Lower leg skin (tissue), 4 donors: ENCODE measurements at places on chromosomes 7 and 10. TPM values are rescaled to one million over a fixed set of nuclear protein-coding genes. Genes with fewer than 3 reads are reported as not detected.

GRCh38 chr7:36278620-36279172 is 111.0 kb upstream of the ANLN start:
- no peak for DNase-seq

The AMZ1 gene
- total RNA-seq: 0.19 TPM

- no peak for DNase-seq
Observed at GRCh38 chr10:112448888-112449287, 1.9 kb downstream of the VTI1A start.

DNA sequence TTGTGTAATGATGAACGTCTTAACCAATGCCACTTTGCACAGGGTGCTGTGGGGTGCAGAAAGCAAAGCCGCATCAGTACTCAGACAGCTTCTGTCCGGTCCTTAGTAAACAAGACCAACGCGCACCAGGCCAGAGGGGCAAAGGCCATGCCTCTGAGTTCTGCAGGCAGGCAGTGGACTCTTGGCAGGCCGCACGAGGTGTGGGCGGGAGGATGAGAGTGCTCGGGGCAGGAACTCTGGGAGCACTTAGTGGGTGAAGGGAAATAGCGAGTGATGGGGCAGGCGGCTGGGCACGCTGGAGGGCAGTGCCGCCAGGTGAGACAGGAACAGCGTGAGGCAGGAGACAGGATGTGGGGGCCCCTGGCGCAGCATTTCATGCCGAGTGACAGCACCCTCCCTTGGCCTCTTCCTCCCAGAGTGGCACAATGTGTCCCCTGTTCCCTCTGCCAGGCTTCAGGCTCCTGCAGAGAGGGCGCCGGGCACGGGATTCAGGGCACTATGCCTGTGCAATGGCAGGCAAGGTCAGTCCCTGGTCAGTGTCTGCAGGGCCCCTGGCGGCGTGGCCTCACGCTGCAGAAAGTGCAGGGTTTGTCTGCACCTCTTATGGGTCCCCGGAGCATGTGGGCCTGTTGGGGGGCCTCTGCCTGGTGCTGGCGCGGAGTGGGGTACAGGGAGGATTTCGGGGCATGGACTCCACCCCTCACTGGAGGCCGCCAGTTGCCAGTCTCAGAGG is 60.4 kb downstream of the VIPR2 start:
- DNase-seq: no peak

DNA sequence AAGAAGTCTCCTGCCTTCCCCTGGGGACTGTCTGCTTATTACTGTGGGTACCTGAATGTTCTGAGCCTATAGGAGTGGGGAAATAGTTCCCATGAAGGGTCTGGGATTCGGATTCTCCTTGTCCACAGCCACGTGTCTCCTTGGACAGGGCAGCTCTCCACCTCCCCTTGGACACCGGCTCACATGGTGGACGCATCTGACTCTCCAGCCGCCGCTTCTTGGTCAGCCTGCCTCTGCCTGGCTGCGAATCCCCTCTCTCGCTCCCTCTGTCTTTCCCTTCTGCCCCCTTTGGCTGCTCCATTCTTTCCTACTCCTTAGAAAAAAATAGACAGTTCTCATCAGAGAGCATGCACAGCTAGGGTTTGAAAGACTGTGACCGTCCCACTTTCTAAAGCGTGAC is 46.9 kb downstream of the JAKMIP3 start:
- DNase-seq: no peak

The TMEM176B gene
- 7.5 TPM for total RNA-seq

The TFEC gene
- total RNA-seq: 0.81 TPM

DNA sequence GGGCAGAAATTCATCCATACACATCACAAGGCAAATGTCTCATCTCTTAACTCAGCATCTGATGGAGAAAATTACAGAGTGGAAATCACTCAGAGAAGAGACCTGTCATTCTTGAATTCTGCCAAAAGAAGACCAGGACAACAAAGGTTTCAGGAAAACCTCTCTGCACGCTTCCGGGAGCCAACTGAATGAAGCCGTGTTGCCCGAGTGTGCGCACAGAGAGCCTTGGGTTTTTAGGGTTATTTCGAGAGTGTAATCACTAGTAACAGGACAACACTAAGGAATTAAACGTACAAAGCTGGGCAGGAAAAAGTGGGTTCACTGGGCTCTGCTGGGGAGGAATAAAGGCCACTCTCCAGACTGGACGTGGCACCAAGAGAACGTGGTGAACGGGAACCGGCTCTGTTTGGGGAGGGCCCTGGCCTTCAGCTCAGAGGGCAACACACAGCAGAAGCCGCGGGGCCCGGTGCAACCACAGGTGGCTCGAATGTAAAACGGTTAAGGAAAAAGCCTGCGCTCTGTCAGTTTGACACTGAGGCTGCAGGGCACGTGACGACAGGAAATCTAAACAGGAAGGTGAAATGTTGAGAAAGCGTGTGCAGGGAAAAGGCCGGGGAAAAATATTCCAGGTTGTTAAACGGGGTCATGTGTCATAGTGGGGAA is 331.5 kb downstream of the DNAJB6 start:
- DNase-seq: no peak

DNA sequence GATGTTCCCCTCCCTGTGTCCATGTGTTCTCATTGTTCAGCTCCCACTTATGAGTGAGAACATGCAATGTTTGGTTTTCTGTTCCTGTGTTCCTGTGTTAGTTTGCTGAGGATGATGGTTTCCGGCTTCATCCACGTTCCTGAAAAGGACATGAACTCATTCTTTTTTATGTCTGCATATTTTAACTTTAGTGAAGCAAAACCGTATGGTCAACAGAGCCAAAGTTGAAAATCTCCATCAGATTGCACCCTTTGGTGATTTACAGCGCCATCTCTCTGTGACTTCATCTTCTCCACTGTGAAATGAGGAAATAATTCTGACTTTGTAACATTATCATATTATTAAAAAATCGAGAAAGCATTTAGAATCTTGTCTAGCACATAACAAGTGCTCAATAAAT is 132.3 kb upstream of the PLXDC2 start:
- no peak for DNase-seq

GRCh38 chr7:19020062-19020461 is 97.4 kb downstream of the TWIST1 start:
- no peak for DNase-seq

The RHOBTB1 gene
- 3.4 TPM for total RNA-seq

GRCh38 chr7:129825209-129825970 is 127.4 kb downstream of the UBE2H start:
- peak; percentile 71 for DNase-seq

The NRCAM gene
- total RNA-seq: 2.6 TPM

The TMEM229A gene
- not detected for total RNA-seq

The TSC22D4 gene
- 77.4 TPM for total RNA-seq

The AQP1 gene
- 67.7 TPM for total RNA-seq

The TPST1 gene
- total RNA-seq: 12.2 TPM

The PRLHR gene
- total RNA-seq: not detected

DNA sequence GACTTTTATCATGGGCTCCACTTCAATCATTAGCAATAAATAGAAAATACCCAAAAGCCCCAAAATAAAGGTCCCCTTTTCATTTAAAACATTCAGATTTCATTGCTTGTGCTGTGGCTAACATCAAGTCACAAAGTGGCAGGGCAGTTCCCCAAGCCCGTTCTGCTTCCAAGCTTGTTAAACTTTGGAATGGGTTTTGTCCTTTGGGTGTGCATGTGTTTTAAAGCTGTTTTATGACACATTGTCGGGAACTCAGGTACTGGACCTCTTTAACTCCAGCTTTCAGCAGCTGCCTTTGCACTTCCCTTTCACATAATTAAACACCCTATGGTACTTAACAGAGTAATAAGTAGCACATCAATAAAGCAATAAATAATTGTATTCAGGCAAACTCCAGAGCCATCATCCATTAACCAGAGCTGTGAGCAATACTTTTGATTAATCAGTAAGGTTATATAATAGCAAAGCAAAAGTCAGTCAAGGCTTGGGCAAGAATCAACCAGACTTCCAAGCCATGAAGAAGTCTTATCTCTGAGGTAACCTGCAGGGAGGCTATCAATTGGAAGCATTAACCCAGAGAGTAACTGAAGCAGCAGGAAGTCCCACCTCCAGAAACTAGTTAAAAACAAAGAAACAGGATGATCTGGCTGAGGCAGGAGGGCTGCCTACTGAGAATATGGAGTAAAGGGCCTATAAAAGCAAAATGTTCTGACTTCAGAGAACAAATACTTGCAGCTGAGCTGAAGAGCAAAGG is 56.1 kb upstream of the ARID5B start:
- DNase-seq: no peak

The CLIP2 gene
- 60.2 TPM for total RNA-seq

DNA sequence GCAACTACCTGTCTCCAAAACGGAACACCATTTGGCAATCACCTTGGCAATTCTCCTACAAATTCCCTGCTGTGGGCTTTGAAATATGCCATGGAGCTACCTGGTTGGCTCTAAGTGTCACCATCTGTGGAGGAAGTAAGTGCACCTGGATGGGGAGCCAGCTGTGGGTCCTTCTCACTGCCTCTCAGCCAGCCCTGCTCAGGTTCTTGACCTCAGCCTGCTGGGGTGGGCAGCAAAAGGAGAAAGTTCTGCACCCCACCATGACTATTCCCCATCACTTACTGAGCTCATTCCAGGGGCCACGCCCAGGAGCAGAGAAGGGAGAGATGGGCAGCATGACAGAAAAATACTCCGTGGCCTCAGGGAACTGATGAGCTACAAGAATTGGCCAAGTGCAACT is 158.7 kb downstream of the TNS3 start:
- DNase-seq: peak; percentile 75
